CD8-positive, alpha-beta T cell (primary cell): ENCODE measurements at places on chromosomes 3 and 15.

DNA sequence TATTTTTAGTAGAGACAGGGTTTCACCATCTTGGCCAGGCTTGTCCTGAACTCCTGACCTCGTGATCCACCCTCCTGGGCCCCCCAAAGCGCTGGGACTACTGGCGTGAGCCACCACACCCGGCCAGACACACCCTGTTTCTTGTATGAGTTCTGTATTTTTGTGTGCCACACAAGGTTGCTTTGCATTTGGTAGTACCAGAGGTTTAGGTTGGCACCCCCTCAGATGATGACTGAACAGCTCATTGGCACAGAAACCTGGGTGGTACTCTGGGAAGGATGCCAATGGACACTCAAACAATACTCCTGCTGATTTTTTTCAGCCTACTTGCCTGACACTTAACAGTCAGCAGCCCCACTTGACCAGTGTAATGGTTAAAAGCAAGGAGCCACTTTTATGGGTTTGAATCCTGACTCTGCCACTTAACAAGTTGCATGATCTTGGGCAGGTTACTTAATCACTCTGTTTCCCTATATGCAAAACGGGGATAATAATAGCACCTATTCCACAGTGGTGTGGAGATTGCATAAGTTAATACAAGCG, 39.2 kb upstream of the BCL2A1 start:
- DNase-seq = no peak

DNA sequence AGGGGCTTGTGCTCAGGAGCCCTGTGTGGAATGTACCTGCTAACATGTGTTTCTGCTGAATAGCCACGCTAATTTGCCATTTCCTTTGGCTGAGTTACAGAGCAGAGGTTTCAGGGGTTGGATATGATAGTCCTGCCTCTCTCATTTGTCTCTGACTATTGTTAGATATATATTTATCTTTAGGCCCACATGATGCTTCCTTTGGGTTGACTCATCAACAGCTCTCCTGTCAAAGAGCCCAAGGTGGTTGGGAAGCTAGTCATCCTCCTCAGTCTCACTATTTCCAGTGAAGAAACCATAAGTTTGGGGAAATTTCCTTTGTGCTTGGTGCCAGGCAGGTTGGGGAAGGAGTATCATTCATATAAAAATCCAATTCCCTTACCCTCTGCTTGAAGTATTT, 1194.6 kb downstream of the ZPLD1 start:
- no peak for DNase-seq

DNA sequence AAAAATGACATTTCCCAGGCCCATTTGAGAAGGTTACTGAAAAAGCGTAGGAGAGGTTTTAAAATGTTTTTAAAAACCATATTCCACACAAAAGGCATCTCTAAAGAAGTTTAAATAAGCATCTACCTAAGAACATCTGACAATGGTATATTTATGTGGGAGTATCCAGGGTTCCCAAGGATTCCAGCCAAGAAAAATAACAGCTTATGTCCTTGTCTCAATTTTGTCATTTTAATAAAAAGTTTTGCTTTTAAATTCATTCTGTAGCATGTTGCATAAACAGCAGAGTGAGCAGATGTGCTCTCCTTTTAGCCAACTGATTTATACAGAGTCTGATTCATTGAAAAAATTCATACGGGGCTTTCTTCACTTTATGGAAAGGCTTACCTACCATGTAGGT, 129.9 kb downstream of the LRRC3B start:
- no peak for DNase-seq

GRCh38 chr3:168974617-168975403, 688.7 kb downstream of the MECOM start:
- no peak for DNase-seq

- no peak for DNase-seq
Measured at GRCh38 chr3:14472471-14473351, 67.4 kb downstream of the GRIP2 start.

- DNase-seq = no peak
Measured at GRCh38 chr3:78398401-78398800, 1358.5 kb downstream of the ROBO2 start.

- no peak for DNase-seq
Measured at GRCh38 chr15:100129677-100130076, 212.1 kb downstream of the ADAMTS17 start.

GRCh38 chr3:25971736-25972135, 181.8 kb downstream of the OXSM start:
- no peak for DNase-seq

DNA sequence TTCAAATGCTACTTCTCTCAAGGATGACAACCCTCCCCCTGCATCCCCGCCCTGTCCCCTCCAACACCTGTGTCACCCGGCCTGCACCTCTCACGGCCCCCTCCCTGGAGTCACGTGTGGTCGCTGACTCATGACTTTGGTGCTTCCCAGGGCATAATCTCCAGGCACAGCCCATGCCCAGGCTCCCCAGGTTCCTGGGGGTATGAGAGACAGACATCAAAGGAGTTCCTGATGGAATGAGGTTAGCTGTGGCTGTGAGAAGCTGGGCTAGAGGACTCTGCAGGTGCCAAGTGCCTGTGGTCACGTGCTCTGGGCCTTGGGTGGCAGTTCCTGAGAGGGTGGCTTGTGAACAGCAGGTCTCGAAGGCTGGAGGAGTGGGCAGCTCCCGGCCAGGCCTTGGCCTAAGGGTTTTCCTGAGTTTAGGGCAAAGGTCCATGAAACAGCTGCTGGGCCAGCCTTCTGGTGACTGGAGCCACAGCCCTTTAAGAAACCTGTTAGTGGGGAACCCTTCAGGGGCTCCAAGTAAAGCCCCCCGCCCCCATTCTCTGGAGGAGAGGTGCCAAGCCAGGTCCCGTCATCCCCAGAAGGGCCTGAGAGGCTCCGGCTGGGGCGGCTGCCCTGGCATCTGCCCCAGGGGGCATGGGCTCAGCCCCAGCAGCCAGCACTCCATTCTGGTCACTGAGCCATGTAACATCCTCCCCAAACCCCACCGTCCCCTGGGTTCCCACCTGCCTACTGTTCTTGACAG, 230.0 kb downstream of the XXYLT1 start:
- no peak for DNase-seq

- DNase-seq = no peak
Measured at GRCh38 chr15:73746883-73747282, 6.3 kb downstream of the INSYN1 start.

DNA sequence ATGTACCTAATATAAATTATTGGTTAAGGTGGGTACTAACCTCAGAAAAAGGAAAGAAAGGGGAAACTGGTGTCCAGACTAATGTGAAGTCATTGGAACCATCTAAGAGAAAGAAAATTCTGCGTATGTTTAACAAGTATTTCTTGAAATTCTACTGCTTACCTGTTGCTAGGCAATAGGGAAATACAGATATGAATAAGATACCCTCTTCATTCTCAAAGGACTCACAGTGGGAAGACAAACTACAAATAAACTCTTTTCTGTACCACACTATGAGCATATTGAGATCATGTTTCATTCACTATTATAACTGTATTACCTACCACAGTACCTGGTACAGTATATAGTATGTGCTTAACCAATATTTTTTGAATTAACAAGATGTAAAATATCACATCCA, 140.5 kb upstream of the MLF1 start:
- no peak for DNase-seq

DNA sequence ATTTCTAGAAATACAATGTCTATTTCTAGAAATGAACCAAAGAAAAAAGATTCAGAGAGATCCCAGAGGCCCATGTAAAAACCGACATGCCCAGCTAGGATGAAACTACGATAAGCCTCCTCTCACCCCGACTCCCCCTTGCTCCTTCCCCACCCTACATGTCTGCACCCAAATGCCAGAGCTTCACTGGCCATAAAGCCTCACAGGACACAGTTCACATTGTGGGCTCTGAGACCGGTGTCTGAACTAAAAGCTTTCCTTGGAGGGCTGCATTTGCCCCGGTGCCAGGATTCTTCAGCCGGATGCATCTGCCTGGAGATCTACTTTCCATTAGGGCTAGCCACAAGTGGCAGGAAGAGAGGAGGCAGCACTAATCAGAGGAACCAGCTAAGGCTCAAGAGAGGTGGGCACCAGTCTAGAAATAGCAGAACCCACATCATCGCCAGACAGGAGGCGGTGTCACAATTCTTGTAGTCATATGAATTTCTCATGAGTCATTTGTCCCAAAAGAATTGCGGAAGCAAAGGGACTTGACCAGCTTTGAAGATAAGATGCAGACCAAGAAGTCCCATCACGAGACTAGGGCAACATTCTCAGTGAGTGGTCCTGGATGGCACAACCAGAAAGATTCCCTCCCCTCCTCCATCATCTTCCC, 353.6 kb downstream of the NTRK3 start:
- no peak for DNase-seq
